ENCODE measurements at places on chromosomes 7 and 10.

GRCh38 chr10:47137311-47137851 is 162.6 kb upstream of the GDF10 start:
- no peak for DNase-seq

GRCh38 chr7:4937411-4937810 is 21.6 kb downstream of the MMD2 start:
- no peak for DNase-seq

DNA sequence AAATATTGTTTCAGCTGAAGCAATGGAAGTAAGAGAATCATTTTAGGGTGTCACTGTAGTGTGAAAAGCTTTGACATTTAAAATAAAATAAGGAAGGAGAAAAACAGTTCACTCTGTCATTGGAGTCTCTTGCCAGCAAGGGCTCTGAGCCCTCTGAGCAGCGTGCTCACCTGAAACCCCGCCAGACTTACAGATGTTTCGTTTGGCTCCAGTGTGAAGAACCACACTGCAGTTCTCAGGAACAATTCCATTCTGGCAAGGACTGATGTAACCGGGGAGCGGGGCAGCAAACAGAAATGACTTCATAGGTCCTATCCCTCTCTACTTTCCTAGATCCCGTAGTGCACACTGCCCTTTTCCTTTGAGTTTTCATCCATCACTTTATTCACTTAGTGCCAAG is 164.3 kb downstream of the CELF2 start:
- no peak for DNase-seq

GRCh38 chr7:133530682-133531081 is 277.8 kb downstream of the EXOC4 start:
- no peak for DNase-seq

- no peak for DNase-seq
Measured at GRCh38 chr7:26664735-26665416, 199.5 kb downstream of the SKAP2 start.
